NCI-H1694 treated with DMSO at 0.1 percent for 48 hours (cell line): ENCODE measurements at places on chromosomes 16 and 17.

DNA sequence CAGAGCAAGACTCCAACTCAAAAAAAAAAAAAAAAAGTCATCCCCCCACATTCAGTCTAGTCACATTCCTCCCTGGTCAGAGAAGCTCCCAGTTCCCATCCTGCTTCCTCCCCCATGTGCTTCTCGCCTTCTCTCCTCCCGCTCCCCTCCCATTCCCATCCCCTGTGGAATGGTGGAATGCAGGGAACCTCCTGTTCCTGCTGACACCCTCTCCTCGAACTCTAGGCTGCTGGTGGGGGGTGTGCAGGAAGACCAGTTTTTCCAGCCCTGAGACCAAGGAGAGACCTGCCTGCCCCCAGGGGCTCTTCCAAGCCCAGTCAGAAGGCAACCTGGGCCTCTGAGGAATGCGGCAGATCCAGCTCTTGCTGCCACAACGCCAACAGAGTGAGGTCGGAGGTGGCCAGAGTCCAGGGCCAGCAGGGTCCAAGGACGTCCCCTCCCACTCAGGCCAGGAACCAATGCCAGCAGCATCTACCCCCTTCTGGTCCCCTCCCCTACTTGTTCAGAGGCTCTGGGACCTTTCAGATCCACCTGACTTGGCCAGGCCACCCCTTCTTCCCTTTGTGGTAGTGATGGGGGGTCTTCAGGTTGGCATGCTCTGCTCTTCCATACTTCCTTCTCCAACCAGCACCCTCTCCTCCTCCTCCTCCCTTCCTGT is 39.3 kb upstream of the TAC4 start:
- no peak for DNase-seq

DNA sequence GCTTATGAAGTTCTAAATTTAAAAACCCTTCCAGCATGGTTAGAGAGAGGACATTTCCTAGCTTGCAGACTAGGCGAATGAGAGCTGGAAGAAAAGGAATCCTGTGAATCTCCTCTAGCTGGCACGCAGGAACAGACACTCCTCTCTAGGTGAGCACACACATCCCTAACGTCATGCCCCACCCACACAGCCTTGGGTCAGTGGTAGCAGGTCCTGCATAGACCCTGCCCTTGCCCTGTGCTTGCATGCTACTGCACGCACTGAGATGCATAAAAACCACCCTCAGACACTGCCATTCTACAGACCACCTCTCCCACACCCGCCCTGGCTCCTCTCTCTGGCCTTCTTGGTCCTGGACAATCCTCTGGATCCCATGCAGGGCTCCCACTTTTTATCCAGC is 23.5 kb downstream of the CES1 start:
- no peak for DNase-seq

GRCh38 chr16:64808474-64808873 is 313.4 kb downstream of the CDH11 start:
- no peak for DNase-seq

DNA sequence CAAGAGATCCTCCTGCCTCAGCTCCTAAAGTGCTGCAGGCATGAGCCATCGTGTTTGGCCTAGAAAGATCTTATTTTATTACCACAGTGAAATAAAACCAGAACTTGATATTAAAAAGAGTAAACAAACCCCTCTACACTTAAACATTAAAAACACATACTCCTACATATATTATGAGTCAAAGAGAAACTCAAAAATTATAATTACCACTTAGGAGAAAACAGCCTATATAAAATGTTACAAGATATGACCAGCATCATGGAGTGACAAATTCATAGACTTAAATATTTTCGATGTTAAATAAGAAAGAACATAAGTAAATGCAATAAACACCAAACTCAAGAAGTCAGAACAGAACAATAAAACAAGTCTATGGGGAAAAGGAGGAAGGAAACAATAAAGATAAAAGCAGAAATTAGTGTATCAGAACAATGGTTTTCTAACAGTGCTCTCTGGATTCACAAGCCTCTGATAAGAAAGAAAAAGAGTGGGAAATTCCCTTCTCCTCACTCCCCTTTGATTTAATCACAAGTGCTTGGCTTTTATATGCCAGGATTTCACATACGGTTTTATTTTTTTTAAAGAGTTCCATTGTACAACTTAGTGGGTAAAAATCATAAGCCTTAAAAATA is 23.0 kb downstream of the SKAP1 start:
- no peak for DNase-seq

DNA sequence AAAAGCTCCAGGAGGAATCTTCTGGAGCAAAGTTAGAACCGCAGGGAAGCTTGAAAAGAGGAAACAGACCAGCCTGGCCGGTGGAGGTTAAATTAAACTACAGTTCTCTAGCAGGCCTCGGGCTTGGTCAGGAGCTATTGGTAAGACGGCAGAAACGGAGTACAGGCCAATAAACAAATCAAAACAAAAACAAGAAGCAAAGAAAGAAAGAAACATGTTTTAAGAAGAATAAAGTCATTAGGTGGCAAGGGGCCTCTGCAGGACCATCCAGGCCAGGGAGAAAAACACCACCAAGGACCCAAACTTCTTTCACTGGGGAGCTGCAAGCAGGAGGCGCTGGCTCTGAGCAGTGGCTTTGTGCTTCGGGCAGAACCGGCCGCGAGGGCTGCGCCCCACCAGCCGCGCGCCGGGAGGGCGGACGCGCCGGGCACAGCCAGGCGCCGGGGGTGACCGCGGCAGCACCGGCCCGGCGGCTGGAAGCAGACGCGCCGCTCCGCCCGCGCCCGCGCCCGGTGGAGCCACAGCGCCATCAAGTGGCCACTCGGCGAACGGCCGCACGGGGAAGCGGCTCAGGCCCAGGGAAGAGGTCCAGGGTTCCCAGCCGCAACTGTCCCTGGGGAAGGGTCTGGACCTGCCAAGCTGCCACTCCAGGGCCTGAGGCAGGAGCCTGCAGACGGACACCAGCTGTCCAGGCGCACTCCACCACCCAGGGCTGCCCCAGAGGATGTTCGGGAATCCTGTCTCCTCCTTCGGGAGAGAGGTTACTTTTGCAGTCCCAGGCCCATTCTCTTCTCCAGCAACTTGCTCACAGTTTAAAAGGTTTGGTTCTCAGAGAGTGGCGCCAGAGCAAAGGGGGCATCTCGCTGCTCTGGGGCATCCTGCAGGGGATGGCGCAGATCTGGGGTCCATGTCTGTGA is 419.4 kb downstream of the SOX9 start:
- peak; percentile 74 for DNase-seq

DNA sequence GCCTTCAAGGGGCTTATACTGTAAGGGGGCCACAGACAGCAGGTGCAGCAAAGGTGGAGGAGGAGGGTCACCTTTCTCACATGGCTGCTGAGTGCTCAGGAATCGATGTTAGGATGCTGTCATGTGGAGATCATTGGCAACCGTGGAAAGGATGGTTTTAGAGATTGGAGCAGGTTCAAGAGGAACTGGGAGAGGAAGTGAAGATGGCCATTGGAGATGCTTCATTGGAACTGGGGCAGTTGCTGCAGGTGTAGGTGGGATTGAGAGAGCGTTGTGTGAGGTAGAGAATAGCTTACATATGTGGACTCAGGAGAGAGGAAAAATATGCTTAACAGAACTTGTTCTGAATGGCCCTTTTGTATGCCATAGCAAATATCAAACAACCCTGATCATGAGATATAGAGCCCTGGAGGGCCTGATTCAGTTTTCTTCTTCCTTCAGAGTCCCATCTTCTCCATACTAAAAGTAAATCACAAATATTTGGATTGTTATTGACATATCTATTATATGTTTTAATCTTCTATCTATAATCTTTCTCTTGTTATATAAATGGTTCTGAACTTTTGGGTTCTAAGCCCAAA is 40.8 kb downstream of the LDHD start:
- no peak for DNase-seq

- no peak for DNase-seq
These were observed 33.0 kb downstream of the COG7 start for GRCh38 chr16:23420011-23420410.

DNA sequence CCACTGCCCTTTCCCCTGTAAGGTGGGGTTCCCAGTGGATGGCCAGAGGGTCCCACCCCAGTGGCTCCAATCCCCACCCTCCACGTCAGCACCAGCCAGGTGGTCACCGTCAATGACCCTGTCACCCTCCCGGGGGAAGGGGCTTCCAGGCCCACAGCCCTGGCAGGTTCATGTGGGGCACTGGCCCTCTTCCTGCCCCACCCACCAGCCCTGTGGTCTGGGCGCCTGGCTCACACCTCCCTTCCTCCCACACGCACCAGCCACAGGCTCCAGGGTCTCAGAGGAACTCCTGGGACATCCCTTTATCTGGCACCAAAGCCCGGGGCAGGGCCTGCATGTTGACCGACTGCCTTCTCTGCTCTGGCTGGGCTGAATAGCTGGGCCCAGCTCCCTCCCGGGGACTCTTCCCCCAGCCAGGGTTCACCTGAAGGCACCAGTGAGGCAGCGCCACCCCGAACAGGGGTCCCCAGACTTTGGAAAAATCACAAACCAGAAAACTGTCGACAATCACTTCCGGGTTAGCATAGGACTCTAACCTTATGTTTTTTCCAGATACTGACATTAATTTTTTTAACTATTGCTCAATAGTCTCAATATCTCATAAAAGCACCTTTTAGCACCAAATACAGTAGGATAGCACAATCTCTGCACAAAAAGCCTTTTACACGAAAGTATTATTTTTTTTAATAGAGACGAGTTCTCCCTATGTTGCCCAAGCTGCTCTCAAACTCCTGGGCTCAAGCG is 21.9 kb upstream of the ZC3H18 start:
- DNase-seq: no peak

DNA sequence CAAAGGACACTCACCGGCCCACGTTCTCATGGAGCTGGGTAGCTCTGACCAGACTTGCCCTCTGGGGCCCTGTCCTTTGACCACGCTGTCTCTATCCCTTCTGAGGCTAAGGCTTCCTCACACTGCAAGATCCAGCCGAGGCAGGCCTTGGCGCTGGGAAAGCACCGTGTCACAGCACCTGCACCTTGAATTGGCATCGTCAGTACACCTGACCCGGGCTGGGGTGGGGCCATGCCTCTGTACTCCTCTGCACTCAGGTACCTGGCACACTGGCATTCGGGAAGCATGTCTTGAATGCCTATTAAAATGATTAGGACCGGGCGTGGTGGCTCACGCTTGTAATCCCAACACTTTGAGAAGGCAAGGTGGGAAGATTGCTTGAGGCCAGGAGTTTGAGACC is 6.0 kb downstream of the TBC1D24 start:
- DNase-seq: no peak

GRCh38 chr17:45361976-45362375 is 45.2 kb upstream of the MAP3K14 start:
- DNase-seq: no peak

- DNase-seq: no peak
These were observed 77.7 kb downstream of the MRM3 start for GRCh38 chr17:859824-860195.

DNA sequence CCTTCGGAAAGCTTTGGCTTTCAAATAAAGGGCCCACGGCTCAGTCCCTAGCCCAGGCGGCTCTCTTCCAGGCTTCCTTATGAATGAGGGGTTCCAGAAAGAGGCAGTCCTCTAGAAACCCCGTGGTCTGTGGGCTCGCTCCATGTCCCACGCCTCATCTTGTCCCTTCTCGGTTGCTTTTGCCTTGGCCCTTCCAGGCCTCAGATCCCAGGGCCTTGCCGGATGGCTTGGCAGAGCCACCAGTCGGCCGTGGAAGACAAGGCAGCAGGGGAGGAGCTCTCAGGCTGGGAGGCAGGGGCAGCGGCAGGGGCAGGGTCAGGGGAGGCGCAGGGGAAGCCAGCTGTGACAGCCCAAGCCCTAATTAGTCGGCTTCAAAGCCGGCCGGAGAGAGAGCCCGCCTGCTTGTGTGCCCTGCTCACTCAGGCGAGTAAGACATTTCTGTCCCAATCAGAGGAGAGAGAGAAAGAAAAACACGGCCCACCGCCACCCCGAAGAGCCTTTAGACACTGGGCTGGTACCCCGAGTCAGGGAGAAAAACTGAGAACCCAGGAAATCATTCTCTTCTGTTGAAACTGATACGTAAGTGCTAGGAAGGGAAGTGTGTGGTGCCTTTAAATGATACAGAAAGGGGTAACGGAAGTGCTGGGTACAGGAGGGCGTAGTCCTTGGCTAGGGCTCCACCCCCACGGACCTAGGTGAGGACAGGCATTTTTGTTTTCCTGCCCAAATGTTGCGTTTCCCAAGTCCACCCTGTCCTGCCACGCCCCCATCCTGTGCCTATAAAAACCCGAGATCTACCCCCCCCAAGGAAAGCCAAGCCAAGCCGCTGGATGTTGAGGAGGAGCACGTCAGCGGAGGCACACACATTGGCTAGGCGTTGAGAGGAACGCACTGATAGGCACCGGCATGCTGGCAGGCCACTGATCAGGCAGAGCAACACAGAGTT is 27.8 kb upstream of the MEIOC start:
- DNase-seq: no peak

GRCh38 chr16:544517-544916 is 15.7 kb upstream of the PRR35 start:
- DNase-seq: no peak

DNA sequence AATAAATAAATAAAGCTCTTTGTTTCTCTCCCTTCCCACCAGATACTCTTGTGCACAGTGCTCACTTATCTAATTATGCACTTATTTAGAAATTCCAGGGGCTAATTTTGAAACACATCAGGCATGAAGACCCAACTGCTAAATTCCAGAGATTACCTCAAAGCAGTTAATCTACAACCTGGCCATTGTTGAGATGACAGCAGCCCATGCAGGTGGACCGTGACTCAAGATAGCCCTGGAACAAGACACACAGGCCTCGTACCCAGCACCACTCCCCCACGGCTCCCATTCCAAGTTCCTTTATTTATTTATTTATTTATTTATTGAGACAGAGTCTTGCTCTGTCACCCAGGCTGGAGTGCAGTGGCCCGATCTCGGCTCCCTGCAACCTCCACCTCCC is 60.1 kb upstream of the NPEPPS start:
- DNase-seq: no peak

- DNase-seq: no peak
These were observed 113.4 kb downstream of the ENGASE start for GRCh38 chr17:79188048-79188447.

- DNase-seq: no peak
These were observed 62.5 kb upstream of the TOB1 start for GRCh38 chr17:50928646-50929045.

DNA sequence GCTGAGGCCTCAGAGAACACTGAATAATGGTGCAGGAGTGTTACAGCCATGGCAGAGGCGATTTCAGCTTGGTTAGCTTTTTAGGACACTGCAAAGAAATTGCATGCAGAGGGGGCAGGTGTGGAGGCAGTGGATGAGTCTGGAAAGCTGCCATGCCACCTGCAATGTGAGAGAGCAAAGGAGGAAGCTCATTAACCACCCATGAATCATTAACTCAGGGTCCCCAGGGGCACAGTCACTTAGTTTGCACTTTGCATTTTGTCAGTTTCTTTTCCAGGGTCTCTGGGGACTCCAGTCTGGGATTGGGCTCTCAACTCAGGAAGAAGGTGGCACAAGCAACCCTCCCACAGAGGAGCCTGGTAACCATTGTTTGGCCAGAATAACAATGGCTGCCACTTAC is 132.9 kb downstream of the USP31 start:
- DNase-seq: no peak

- no peak for DNase-seq
These were observed 181.1 kb downstream of the SEC14L1 start for GRCh38 chr17:77321649-77322513.
